Adrenal gland (tissue), 19 donors: ENCODE measurements at places on chromosomes 12 and 14. TPM values are rescaled to one million over a fixed set of nuclear protein-coding genes. Genes with fewer than 3 reads are reported as not detected.

DNA sequence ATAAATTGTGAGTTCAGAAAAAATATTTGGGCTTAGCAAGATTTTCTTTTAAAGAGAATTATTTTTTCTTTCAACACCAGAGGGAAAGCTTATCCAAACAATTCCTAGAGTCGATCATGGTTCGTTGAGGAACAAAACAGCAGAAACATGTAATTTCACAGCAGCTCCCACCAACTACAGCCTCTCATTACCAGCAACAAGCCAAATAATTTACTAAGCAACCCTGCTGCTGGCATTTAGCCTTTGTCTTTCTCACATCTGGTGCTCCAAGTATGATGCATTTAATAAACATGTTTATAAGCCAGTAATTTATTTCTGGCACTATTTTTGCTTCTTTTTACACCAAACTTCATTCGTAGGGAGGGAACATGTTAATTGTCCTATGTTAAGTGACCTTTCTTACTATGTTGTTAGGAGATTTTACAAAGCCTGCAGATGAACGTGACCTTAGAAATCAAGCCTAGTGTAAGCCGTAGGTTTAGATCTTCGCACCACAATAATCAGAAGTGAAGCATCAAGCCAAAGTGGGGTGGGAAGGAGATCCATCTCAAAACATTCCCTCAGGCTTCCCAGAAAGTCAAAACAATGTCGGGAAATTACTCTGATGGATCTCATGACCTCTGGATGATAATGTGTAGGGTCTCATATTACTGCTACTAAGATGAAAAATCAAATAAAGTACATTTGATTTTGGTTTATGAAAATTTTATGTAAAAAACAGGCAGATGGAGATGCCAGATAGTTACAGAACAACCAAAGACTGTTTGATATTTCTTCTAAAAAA, 128.4 kb downstream of the RPAP3 start:
- DNase-seq = no peak
- H3K4me1 ChIP-seq = no peaks in the 10 kb centered on the region
- no peak overlapping the region for H3K4me3 ChIP-seq

DNA sequence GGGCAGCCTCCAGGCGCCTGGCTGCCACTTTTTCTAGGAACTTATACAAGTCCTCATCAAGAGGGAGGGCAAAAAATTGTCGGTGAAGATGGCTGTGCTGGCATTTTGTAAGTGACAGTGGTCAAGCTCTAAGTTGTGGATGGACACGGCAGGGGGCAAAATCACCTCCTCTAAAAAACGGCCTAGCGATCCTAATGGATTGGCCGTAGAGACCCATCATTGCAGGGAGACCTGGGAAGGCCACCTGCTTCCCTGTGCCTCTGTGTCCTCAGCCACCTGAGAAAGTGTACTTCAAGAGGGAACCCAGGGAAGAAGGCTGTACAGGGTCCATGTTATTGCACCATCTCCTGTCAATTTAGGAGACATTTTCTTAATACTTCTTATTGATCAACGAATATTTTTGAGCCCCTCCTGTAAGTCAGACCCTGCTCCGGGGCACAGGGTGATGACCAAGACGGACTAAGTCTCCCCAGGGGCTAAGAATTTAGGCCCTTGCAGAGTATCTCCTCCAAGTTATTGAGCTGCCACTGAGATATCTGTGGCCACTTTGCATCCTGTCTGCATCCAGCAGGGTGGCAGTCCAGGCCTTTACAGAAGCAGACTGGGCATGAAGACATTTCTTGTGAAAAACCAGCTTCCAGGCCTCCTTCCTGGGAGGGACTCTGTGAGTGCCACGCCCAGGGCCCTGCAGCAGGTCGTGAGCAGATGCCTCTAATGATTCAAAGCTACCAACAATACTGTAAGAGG, 40.5 kb downstream of the PSMA6 start:
- no peaks in the 10 kb centered on the region for H3K36me3 ChIP-seq
- peak overlapping the region; percentile 51 for H3K27ac ChIP-seq
- peaks cover 36% of the 10 kb centered on the region for H3K4me1 ChIP-seq
- H3K27me3 ChIP-seq = no peaks in the 10 kb centered on the region

DNA sequence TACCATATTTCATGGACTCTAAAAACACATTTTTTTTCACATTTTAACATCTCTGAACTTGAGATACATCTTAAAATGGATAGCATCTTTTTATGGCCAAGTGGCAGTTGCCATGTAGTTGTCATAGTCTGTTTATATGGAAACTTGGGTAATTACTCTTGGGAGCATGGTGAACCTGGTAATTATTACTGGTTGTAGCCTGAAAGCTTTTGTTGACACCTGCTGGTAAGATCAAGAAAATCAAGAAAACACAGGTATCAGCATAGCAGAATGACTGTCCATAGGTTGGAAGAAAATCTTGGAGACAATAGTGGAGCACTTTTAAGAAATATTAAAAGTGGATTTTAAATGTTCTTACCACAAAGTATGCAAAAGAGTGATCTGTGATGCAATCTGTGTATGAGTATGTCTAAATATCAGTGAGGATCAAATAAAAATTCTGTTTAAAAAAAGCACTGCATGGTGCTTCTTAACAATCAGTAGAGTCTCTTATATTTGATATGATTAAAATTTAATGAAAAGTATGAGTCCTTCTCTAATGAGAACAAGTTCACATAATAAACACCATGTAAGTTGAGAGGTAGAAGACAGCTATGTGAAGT, 44.2 kb downstream of the TTC8 start:
- H3K27ac ChIP-seq = no peak overlapping the region
- no peak overlapping the region for H3K4me3 ChIP-seq
- H3K27me3 ChIP-seq = no peaks in the 10 kb centered on the region

DNA sequence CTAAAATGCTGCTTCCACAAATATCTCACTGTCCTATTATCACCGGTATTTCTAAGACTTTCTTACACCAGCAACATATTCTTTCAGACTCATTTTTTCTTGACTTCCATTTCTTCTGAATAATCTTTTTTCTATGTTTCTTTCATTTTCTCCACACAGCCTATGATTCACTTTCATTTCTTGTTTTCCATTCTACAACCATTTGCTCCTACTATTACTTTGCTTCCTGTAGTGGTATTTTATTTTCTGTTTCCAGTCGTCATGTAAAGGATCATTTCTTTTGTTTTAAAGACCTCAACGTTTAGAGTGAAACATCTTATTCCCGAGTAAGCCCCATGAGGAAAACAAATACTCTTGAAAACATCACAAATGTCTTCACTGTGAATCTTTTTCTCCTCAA, 182.2 kb upstream of the MDGA2 start:
- H3K27me3 ChIP-seq = no peaks in the 10 kb centered on the region
- no peak overlapping the region for H3K4me3 ChIP-seq
- no peak overlapping the region for H3K27ac ChIP-seq
- no peaks in the 10 kb centered on the region for H3K4me1 ChIP-seq
- DNase-seq = no peak
- no peaks in the 10 kb centered on the region for H3K36me3 ChIP-seq

DNA sequence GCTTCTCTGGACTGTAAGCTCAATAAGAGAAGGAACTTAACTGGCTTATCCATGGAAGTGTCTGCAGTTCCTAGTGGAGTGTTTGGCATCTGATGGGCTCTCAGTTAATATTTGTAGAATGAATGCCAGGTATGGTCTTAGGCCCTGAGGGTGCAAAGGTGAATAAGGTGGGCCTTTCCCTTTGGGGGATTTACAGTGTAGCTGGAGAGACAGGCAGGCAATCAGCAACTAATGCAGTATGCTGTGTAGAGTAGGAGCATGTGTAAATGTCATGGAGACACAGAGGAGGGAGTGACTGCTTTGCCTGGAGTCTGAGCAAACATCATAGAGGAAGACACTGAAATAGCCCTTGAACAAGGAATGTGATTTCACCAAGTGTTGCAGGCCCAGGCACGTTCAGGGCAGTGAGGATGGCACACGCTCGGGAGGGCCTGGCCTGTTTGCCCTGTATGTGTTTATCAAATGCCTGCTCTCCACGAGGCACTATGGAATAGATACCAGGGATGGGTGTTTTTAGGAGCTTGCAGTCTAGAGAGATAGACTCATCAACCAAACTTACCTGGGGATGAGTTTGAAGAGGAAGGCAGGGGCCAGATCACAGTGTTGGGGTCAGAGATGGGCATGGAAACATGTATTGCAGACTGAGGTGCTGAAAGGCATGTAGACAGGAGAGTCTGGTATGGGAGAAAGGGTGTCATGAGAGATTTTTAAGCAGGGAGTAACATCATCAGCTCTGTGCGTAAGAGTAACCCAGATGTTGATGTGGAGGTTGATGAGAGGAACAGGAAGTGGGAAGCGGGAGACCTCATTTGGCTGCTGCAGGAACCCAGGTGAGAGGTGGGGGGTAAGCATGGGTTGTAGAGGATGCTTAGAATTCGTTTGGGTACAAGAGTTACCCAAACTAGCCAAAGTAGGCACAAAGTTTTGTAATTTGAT, 54.1 kb downstream of the PLXNC1 start:
- H3K27me3 ChIP-seq = no peaks in the 10 kb centered on the region
- peaks cover 6% of the 10 kb centered on the region for H3K4me1 ChIP-seq
- no peaks in the 10 kb centered on the region for H3K36me3 ChIP-seq
- no peak for DNase-seq

DNA sequence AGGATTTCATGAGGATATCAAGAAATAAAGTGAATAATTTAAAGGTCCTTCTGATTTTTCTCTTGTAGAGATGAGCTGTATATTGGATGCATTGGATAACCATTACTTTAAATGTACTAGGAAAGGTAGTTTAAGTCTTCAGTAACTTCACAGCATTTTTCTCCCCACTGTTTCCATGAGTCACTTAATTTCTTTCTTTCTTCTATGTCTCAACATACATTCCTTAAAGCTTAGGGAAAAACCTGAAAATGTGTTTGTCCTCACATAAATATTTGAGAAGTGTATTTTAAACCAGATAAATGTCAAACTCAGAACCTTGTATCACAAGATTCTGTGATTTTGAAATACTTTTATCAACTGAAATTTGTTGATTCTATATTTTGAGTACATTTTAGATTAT, 1970.2 kb upstream of the FLRT2 start:
- H3K27ac ChIP-seq = no peak overlapping the region
- H3K36me3 ChIP-seq = no peaks in the 10 kb centered on the region
- no peak for DNase-seq
- H3K4me1 ChIP-seq = no peaks in the 10 kb centered on the region

DNA sequence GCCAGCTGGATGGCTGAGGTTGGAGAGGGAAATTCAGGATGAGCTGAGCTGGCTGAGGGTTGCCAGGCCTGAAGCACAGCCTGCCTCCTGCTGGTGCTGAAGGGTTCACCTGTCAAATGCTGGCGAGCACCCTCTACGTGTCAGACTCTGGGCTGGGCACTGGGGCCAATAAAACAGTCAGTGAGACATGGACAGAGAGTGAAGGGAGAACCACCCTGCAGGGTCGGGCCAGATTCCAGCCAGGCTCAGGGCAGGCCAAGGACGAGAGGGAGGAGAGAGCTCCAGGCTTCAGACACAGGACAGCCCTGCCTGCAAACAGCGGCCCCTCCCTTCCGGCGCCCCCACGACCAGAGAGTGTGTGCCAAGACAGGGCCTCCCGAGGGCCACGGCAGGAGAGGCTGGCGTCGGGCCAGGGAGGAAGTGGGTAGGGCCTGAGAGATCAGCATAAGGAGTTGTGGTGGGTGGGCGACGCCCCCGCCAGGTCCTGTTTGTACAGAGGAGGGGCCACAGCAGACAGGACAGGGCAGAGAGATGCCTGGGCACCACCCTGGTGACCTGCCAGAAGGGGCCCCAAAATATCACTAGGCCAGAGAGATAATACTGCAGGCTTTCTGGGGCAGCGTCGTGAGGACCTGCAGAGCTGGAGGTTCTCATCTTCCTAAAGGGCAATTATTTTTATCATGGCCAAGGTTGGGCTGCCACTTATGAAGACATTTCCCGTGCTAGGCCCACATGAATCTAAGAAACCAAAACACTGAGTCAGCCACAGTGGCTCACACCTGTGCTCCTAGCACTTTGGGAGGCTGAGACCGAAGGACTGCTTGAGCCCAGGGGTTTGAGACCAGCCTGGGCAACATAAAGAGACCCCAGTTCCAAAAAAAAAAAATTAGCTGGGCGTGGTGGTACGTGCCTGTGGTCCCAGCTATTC, 73.1 kb upstream of the GPR68 start:
- peak; percentile 54 for DNase-seq
- peaks cover 11% of the 10 kb centered on the region for H3K4me1 ChIP-seq
- H3K36me3 ChIP-seq = no peaks in the 10 kb centered on the region
- H3K4me3 ChIP-seq = no peak overlapping the region
- no peak overlapping the region for H3K27ac ChIP-seq

DNA sequence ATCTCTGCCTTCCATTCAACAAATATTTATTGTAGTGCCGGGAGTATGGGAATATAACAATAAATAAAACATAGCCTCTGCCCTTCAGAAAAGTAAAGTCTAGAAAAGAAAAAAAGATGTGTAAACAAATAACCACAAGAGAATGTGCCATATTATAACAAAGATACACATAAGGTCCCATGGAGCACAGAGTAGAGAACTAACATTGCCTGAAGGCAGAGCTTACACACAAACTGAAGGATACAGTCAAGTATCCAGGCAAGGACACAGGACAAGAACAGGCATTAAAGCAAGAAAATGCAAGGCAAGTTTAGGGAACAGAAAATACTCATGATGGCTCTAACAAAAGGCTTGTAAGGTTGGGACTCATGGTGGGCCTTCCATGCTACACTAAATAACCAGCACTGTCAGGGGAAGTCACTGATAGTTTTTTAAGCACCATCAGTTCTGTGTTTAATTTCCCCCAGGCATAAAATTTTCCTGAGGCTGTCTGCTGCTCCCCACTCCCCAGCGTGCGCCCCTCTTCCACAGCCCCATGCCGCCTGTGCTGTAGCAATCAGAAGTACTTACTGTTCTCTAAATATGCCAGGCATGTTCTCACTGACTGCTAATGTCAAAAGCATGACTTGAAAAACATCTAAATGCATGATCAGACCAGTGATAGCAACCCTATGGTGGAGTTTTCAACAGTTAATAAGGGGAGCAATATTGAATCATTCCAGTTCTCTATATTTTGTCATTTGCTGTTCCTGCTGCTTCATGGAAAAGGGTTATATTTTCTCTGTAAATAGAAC, 77.8 kb downstream of the ANKS1B start:
- no peak overlapping the region for H3K4me3 ChIP-seq
- H3K36me3 ChIP-seq = no peaks in the 10 kb centered on the region
- peaks cover 10% of the 10 kb centered on the region for H3K4me1 ChIP-seq
- no peak for DNase-seq
- no peaks in the 10 kb centered on the region for H3K27me3 ChIP-seq

- H3K36me3 ChIP-seq = no peaks in the 10 kb centered on the region
- H3K27me3 ChIP-seq = no peaks in the 10 kb centered on the region
- H3K4me1 ChIP-seq = no peaks in the 10 kb centered on the region
- no peak for DNase-seq
- no peak overlapping the region for H3K4me3 ChIP-seq
Observed at GRCh38 chr12:105622846-105623736, 292.6 kb downstream of the C12orf75 start.

DNA sequence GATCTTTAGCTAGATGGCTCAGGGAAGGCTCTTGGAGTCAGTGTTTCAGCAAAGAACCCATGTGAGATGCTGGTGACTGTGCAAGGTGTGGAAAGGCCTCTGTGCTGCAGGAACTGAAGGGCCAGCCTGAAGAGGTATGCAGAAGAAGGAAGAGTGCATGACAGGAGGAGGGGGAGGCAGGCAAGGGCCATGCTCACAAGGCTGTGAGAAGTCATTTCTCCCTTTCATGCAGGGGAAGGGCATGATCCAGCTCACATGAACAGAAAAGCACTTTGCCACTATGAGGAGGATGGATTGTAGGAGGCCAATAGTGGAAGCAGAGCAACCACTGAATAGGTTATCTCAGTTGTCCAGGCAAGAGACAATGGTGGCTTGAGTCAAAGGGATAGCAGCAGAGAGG, 83.7 kb downstream of the SSPN start:
- DNase-seq = no peak
- H3K36me3 ChIP-seq = no peaks in the 10 kb centered on the region
- H3K4me3 ChIP-seq = no peak overlapping the region

Gene PEX5
- total RNA-seq = 32.4 TPM

Gene DCP1B
- total RNA-seq = 47.9 TPM

Gene PLCZ1
- not detected for total RNA-seq

Gene OR10P1
- not detected for total RNA-seq
